ENCODE measurements at places on chromosomes 2 and 18.
A peak's percentile ranks its signal among the peaks of the same experiment; 100 is the strongest.

GRCh38 chr2:129812071-129812470 is 167.4 kb upstream of the RAB6C start:
- no peak for DNase-seq

DNA sequence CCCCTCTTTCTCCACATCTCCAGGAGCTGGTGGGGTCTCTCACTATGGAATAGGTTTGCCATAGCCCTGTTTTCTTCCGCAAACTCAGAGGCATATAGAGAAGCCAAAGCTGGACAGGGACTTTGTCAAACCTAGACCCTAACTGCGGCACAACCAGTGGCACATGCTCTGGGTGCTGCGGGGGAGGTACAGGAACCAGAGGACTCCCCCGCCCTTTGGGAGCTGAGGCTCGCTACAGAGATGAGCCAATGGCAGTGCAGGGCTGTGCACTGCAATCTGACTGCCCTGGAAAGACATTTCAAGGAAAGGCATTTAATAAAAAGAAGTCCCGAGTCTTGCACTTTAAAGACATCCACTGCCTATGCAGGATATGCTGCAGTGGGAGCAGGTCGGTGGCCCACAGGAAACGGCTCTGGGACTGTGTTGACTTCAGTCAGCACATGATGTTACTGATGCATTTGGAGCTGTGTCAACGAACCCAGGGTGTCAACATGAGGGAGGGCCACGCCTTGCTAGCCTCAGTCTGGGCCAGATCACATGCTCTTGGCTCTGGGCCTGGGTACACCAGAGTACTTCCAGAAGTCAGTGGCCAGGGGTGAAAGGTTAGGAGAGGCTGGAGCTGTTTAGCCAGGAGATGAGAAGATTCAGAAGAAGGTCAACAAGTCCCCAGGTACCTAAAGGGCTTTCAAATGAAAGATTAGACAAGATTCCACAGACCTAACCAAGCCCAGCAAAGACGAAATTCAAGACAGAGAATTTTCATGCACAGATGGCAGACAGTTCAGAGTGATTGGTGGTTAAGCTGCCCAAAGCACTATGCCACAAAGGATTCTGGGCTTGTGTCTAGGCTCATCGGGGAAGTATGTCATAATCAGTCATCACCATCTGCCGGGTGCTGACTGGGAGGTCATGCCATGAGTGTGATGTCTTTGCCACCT is 8.2 kb downstream of the SLC35F6 start:
- peak; percentile 50 for DNase-seq

DNA sequence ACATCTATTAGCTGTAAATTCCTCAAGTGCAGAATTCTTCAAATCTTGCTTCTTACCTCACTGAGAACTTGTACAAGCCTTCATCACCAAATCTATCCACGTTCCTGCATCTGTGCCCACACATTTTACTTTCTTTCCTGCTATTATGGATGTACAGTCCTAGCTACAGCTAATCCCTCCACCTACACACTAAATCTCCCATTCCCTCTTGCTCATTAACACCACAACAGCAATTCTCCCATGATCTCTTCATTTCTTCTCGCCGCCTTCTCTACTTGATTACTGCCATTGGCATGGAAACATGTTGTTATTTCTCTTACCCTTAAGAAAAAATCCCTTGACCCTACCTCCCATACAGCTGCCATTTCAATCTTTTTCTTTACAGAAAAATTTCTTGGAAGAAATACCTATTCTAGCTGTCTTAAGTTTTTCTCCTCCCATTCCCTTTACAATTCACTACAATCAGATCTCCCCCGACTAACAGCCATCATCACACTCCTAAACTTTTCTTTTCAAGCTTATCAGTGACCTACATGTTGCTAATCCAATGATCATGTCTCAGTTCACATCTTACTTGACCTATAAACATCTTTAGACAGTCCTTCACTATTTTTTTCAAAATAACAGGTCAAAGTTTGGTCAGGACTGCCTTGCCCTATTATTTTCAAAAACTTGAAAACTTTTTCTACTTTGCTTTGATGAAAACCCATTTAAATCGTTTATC is 41.0 kb downstream of the ROCK2 start:
- no peak for DNase-seq

DNA sequence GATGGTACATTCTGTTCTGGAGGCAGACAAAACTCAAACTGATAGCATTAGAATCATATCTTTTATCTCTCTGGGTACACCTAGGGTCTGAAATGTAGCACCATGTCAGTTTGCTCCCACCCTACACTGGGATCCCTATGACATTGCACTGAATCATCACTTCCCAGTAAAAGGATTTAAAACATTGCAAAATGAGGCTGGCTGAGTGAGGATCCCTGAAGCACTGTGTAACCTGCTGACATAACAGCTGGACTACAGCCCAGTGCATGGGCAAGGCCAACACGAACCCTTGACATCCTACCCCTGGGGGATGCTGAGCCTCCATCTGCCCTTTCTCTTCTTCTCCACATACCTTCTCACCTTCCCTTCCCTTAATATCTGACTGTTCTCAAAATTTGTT is 253.2 kb downstream of the TTC32 start:
- DNase-seq = no peak

DNA sequence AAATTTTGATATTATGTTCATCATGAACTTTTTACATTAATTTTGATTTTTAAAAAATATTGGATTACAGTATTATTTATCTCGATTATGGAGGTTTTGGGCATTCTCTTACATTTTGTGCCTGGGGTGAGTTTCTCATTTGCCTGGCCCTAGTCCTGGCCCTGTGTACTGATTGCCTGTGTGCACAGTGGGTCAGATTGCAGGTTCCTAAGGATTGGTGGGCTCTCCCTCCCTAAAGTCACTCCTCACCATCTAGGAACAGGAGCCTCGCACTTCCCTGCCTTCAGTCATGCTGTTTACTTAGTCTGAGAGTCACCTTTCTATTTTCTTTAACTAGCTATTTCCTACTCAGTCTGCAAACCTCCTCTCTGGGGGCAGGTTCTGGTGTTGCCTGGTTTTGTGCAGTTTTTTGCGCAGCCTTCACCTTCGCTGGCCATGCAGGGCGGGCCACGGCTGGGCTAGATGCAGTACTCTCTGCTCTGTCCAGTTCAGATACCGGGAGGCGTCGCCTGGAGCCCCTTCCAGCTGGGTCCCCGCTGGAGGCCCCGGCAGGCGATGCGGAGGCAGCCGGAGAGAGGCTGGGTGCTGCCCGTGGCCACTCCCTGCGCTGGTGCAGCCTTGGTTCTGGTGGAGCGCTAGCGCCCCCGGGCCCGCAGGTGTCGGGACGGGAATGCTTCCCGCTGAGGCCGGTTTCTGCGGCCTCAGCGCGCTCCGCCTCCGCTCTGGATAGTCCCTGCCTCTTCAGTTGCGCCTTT is 23.3 kb upstream of the MC5R start:
- DNase-seq = peak; percentile 10

GRCh38 chr18:67276638-67277037 is 239.9 kb downstream of the DSEL start:
- no peak for DNase-seq

GRCh38 chr2:241901500-241902351 is 32.2 kb downstream of the RTP5 start:
- DNase-seq = no peak

DNA sequence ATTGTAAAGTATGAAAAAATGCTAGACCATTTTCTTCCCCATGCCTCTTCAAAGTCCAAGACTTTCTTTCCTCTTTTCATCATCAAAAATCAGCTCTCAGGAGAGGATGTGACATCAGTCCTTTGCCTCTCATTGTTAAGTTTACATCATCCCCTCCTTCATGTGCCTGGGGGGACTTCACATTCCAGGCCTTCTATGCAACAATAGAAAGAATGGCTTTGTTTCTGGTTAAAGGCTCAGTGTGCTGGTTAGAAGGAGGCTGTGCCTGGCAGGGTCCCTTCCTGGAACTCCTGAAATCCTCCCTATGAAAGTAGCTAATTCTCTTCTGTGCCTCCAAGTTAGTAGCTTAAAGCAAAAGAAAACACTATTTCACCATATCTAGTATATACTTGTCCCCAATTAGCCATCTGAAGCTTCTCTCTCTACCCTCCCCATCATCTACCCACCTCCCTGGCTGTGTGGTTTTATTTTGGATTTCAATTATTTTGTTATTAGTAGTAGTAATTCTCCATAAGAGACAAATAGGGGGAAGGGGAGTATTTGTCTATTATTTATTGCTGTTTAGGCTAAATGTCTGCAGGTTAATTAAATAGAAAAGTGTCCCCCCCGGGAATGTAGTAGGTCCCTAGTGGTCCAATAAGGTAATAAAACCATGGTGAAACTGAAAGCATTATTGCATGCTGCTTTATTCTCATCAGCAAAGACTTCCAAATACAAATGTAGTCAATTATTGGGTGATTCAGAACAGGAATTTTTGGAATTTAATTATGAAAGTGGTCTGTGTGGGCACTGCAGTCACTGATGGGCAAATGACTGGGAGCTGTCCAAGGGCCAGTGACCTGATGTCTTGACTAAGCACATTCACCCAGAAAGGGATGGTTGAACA is 69.0 kb downstream of the CPO start:
- no peak for DNase-seq

DNA sequence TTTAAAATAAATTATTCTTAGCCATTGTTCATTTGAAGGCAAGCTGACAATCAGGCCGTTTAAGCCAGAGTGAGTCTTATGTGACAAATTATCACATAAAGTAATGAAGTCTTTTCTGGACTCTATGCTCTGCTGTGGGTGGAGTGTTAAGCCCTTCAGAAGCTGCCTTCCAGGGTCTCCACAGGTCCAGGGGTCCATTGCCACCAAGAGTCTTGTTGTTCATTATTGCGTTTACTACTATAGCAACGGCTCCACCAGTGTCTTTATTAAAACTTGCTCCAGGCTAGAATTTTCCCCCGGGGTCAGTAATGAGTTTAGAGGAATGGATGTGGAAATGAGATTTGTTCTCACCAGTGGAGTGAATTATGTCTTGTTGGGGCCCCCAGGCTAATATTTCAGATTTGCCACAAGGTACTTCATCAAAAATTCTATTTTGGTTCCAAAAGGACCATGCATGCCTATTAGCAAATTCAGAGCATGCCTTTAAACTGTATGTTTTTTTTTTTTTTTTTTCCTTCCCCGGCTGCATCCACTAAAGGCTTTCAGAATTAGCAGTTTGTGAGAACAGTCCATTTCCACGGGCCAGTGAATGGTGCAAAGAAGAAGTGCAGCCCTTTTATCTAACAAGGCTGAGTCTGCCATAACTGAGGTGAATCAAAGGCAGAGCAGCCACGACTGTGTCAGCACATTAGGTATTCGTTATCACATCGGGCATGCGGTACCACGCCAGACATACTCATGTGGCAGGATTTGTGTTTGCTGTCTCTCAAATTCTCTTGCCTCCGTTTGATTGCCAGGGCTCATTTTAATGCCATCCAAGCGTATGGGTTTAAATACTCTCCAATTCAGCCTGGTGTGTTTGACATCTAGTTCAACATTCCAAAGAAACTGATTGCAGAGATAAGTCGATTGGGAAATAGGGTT is 26.2 kb upstream of the LRRTM1 start:
- no peak for DNase-seq

- no peak for DNase-seq
Measured at GRCh38 chr18:74284191-74284979, 7.4 kb downstream of the CYB5A start.

- no peak for DNase-seq
Measured at GRCh38 chr18:31657823-31658669, 26.3 kb downstream of the B4GALT6 start.

GRCh38 chr18:32287249-32287648 is 97.4 kb downstream of the MEP1B start:
- no peak for DNase-seq

- no peak for DNase-seq
Measured at GRCh38 chr2:179049546-179050311, at the start of gene CCDC141. Gene CCDC141 (minus strand): TSS chr2:179050137. CDS start chr2:179049941, 196 bp downstream.

- DNase-seq = no peak
Measured at GRCh38 chr2:224951723-224952481, 90.4 kb downstream of the DOCK10 start.

GRCh38 chr2:46979571-46979979 is 64.0 kb upstream of the MCFD2 start:
- peak; percentile 43 for DNase-seq

- no peak for DNase-seq
Measured at GRCh38 chr18:26386002-26386401, 159.8 kb downstream of the TAF4B start.

- DNase-seq = no peak
Measured at GRCh38 chr2:128774320-128775216, 455.9 kb upstream of the HS6ST1 start.

GRCh38 chr2:232147440-232148077 is 186.0 kb downstream of the DIS3L2 start:
- no peak for DNase-seq

GRCh38 chr2:153294199-153294786 is 184.3 kb downstream of the RPRM start:
- no peak for DNase-seq

Measured in T-cell (primary cell).